ENCODE measurements at places on chromosomes 3 and 15.

DNA sequence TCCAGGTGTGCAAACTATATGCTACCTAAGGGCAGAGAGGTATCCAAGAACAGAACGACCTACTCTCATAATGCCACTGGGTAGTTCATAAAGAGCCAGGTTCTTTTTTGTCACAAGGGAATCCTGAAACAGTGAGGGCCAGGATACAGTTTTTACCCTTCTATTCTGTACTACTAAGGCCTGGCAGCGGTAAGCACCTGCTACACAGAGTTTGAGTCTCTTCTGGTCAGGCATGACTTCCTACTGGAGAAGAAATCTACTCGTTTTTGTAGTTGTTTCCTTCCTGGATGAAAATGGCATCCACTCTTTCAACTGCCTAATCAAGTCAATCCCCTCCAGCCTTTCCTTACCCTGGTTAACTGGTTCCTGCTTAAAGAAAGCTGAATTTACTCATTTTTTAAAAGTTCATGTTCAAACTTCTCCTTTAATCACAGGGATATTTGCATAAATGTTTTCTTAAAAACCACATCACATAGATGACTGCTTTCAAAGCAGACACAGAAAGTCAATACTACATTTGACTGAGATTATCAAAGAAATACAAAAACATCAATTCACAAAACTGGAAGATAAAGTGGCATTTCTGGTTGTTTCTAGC lies 40.0 kb downstream of the MAP4 start:
- DNase-seq: no peak

DNA sequence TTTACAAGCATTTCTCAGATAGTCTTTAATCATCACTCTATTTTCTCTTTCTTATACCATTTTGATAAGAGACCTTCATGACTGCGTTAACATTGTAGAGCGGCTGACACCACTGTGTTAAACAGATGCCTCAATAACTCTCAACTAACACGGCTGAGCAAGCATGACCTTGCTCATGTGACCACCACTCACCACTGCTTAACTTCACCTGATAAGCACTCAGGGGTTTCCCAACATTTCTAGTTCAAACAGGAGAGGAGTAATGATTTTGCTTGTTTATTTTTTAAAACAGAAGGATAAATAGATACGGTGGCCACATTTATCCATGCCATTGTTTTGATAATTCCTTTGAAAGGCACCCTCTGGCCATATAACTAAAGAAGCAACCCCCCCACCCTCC lies 37.7 kb upstream of the TMEM45A start:
- no peak for DNase-seq

GRCh38 chr15:65833501-65834205 lies 35.6 kb upstream of the RAB11A start:
- DNase-seq: no peak

DNA sequence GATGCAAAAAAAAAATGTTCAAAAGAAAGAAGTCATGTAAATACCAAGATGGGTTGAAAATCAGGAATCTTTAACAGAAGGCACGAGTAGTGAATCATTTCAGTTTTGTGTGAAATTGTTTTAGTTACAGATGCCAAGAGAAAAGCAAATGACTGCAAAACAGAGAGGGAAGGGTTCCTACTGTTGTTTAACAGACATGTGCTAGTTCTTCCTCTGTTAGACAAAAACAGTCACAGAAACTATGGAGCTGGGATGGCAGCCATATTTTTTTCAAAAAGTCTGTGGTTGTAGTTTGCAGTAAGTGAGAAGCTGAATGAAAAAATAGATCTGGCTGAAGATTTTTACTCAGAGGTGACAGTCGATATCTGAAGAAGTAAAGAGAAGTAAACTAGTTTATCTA lies 511.9 kb downstream of the ZIC1 start:
- peak; percentile 57 for DNase-seq
